NCI-H1436 treated with DMSO at 0.1 percent for 48 hours (cell line): ENCODE measurements at places on chromosomes 16 and 17.

GRCh38 chr16:86575095-86575685, 3.2 kb upstream of the FOXL1 start:
- DNase-seq, result no peak

- DNase-seq, result no peak
Measured at GRCh38 chr16:47063011-47063724, 80.6 kb downstream of the NETO2 start.

DNA sequence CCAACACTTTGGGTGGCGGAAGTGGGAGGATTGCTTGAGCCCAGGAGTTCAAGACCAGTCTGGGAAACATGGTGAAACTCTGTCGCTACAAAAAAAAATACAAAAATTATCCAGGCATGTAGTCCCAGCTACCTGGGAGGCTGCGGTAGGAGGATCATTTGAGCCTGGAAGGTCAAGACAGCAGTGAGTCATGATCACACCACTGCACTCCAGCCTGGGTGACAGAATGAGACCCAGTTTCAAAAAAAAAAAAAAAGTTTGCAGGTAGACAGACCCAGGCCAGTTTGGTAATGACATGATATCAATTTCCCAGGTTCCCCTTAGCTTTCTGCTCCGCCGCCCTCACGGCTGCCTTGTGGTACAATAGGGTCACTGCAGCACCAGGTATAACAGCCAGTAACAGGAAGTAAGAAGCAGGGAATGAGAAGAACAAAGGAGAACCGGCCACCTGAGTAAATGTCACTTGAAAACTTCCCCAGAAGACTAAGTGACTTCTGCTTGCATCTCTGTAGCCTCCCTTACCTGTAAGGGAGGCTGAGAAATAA, 201.2 kb upstream of the HSBP1 start:
- DNase-seq, result no peak

- DNase-seq, result no peak
Measured at GRCh38 chr16:70529051-70529777, 5.6 kb downstream of the SF3B3 start.

DNA sequence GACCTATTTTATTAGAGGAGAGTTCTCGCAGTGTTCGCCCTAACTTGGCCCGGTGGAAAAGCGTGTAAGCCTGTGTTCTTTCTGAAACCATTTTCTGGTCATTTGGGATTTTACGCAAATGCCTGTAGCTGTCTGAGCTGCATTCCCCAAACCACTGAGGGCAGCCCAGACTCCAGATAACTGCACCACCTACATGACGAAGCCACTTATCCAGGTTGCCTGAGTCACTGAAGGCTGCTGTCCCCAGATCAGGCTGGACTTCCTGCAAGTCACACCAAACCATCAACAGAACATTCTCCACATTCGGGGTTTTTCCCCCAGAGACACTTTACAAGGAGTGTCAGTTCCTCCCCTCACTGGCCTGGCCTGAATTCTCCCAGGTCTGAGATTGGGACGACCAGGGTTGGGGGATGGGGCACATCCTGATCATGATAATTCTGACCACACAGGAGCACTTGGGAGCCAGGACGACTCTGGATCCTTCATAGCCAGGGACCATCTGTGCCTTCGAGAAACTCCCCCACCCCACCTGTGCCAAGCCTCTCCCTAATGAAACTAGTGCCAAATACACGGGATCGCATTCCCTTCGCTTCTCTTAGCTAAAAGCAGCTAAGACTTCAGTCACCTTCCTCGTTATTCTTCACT, 2.3 kb downstream of the RPRML start:
- no peak for DNase-seq

GRCh38 chr17:72409405-72410002, 288.7 kb downstream of the SOX9 start:
- DNase-seq, result no peak

GRCh38 chr17:72487731-72488494, 367.1 kb downstream of the SOX9 start:
- DNase-seq, result no peak

- DNase-seq, result no peak
Measured at GRCh38 chr17:13541032-13541480, 60.7 kb downstream of the HS3ST3A1 start.

- no peak for DNase-seq
Measured at GRCh38 chr16:620700-621525, 9.9 kb upstream of the WFIKKN1 start.

DNA sequence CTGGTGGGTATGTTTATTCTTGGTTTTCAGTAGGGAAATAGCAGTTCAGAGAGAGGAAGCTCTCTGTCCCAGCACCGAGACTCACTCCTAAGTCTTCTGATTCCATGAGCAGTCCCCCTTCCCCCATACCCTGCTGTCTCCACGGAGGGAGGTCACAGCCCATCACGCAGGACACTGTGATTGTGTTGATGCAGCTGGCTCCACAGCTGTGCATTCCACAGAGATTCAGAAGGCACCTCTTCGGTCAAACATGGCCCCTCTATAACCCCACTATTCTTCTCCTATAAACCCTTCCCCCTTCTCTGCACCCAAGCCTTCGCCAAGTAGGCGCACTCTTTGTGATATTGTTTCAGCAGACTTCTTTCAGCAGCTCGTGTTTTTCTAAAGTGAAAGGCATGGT, 104.3 kb upstream of the HLF start:
- no peak for DNase-seq

DNA sequence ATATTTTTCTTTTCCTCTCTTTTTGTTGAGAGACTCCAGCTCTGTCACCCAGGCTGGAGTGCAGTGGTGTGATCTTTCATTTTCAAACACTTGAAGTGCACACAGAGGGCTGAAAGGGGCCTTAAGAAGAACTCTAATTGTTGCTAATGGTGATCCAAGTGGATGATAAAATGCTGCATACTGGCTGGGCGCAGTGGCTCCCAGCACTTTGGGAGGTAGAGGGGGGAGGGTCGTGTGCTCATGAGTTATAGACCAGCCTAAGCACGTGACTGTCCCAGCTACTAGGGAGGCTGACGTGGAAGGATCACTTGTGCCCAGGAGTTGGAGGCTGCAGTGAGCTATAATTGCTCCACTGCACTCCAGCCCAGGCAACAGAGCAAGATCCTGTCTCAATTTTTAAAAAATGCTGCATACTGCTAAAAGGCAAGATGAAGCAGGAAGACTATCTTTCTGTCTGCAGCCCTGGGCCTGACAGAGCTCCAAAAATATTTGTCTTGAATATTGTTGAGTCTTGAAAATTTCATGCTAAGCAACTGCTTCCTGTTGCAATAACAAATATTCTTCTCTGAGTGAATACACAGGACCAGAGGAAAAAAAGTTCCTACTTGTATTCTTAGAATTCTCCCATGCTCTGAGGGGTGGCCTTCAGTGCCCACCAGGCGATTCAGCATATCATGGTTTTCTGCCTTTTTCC, 63.7 kb upstream of the AKTIP start:
- DNase-seq, result peak; percentile 15

GRCh38 chr17:19270704-19271611, 33.8 kb downstream of the EPN2 start:
- DNase-seq, result no peak

DNA sequence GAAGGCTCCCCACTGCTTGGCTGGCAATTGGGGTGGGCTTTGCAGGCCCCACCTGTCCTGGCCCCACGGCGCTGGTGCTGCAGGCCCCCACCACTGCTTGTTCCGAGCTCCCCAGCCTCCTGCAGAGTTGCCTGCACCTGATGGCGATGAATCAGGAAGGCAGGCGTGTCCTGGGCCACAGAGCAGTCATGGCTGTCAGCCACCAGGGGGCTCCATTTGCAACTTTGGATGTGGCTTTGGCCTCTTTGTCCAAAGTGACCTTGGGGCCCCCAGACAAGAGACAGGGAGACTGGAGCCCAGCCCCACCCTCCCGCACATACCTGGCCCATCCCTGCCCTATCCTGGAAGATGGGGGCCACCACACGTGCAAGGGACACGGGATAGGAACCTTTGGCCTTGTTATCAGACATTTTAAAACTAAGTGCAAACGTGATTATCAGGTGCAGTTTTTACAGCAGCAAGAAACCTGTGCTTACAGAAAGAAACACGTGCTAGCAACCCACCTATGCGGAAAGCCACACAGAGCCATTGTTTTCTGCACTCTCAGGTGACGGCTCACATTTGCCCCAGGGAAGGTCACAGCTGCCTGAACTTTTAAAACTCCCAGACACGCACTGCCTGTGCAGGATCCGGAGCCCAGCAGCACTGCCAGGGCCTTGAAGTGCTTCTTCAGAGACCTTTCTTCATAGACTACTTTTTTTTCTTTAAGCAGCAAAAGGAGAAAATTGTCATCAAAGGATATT, at the start of gene DNASE1:
TSS of gene DNASE1 (plus strand) at position 443 of the 743 bp plus-strand sequence. CDS start 683 bp downstream, outside the sequence.
- no peak for DNase-seq

GRCh38 chr16:55207693-55208428, 116.1 kb upstream of the IRX6 start:
- no peak for DNase-seq

- no peak for DNase-seq
Measured at GRCh38 chr17:28527181-28527681, 21.1 kb downstream of the FOXN1 start.

- DNase-seq, result no peak
Measured at GRCh38 chr16:21989751-21990150, 11.2 kb downstream of the PDZD9 start.

DNA sequence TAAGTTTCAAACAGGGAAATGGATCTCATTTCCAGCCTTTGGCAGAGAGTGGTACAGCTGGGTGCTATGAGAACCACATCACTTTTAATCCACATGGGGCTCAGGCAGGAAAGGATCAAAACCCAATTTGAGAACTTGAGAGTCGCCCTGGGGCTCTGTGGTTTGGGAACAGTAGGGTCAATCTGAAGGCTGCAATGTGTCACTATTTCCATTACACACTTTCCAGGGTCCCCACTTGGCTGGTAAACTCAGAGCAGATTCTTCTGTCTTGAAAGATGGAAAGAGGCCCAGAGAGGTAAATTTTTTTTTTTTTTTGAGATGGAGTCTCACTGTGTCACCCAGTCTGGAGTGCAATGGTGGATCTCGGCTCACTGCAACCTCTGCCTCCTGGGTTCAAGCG, 6.7 kb upstream of the HIGD1B start:
- DNase-seq, result no peak

DNA sequence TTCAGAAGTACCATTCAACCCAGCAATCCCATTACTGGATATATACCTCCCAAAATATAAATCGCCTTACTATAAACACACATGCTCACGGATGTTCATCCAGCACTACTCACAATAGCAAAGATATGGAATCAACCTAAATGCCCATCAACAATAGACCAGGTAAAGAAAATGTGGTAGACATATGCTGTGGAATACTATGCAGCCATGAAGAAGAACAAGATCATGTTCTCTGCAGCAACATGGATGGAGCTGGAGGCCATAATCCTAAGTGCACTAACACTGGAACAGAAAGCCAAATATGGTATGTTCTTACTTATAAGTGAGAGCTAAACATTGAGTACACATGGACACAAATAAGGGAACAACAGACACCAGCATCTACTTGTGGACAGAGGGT, 7.8 kb downstream of the ALOX15 start:
- DNase-seq, result no peak

- no peak for DNase-seq
Measured at GRCh38 chr16:75238132-75238852, 13.1 kb downstream of the BCAR1 start.

DNA sequence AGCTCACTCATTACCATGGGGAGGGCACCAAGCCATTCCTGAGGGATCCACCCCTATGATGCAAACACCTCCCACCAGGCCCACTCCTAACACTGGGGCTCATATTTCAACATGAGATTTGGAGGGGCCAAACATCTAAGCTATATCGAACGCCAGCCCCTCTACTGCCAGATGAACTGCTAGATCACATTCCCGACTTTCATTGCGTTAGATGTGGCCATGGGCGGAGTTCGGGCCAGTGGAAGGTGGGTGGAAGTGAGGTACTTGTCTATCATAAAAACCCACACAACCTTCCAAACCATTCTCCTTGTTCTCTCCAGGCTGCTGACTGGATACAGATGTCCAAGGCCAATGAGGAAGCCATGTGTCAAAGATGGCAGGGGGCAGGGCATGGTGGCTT, 27.0 kb upstream of the ANKRD40CL start:
- no peak for DNase-seq

DNA sequence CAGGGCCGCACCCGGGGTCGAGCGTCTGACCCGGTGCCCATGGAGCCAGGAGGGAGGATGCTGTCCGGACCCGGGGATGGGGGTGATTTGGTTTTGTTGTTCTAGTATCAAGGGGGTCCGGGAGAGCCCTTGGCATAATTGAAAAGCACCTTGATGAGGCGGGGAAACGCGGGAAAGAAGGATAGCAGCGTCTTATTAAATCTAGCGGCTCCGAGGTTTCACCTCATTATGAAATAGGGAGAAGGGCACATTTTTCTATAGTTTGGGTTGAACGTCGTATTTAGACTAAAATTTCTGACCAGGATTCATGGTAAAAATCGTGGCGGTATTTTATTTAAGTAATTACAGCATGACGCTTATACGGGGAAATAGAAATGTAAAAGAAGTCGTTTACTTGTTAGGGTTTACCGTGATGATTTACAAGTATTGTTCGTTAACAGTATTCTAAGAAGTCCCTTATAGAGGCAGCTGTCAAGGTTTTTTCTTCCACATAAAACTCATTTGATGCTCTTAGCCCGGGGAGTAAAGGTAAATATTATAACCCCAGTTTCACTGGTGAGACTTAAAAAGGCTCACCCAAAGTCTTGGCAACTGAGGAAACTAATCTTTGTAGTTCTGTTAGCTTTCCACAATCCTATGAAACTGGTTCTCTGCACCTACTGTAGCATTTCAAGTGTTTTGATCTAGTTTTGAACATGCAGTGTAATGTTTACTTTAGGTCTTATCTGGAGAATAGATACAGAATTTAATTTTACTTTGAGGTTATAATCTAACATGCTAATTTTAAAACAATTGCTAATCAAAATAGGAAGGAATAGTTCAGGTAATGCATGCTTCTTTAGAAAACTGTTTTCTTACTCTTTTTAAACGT, 756 bp downstream of the LUC7L3 start:
- no peak for DNase-seq

- DNase-seq, result no peak
Measured at GRCh38 chr17:5291683-5292350, 9.7 kb downstream of the RABEP1 start.

- no peak for DNase-seq
Measured at GRCh38 chr16:74844041-74844980, 69.7 kb upstream of the FA2H start.

- no peak for DNase-seq
Measured at GRCh38 chr17:43572368-43572980, 26.3 kb upstream of the ETV4 start.

DNA sequence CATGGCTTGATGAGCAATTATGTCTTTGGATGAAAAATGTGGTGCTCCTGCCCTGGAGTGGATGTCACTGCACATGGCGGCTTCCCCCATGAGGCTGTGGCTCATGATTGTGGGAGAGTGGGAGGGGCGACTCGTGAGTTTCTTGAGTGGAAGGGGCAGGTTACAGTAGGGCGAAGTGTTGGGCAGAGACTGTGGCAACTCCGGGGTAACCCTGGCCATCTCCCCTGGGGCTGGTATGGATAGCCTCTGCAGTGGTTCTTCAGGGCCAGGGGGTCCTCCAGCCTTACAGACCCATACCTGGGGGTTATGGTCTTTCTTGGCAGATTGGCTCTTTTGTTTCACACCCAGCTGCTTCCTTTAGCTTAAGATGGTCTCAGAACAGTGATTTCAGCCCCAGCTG, 1.3 kb upstream of the TNS4 start:
- DNase-seq, result no peak
